NCI-H2171 (cell line): ENCODE measurements at places on chromosomes 2 and 18.

GRCh38 chr2:4979111-4979510, 713.1 kb upstream of the SOX11 start:
- no peak for DNase-seq

GRCh38 chr2:54881759-54882158, 158.3 kb downstream of the EML6 start:
- no peak for DNase-seq

GRCh38 chr2:180291060-180291459, 284.0 kb upstream of the CWC22 start:
- peak; percentile 44 for DNase-seq

- no peak for DNase-seq
These were observed 51.7 kb upstream of the SATB2 start for GRCh38 chr2:199509403-199509802.

GRCh38 chr2:1685957-1686783, 58.1 kb downstream of the PXDN start:
- no peak for DNase-seq

- no peak for DNase-seq
These were observed 168.1 kb downstream of the SRBD1 start for GRCh38 chr2:45443012-45443411.

DNA sequence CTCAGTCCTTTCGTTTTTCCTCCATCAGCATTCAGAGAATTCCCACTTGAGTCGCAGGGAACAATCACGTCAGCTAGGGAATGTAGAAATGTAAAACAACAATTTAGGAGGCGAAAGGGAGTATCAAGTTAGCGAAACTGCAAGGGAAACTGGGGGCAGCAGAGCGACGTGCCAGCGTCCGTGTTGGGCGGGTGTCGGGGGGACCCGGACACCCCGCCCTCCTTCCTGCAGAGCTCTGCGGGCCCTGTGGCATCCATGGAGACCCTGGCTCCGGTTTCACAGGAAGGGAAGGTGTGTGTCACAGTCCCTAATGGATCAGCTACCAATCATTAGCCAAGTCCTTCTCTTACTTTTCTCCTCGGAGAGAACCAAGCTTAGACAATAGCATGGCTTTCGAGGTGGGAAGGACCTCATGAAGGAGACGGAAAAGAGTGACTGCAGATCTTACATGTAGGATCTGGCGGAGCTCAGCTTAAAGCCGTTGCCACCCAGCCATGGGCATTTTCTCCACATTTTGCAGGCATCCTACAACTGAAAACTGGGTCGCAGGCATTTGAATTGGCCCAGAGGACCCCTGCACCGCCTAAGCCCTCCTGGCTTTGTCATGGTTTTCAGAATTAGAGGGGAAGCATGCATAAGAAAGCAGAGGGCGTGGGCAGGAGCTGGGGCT, 33.7 kb downstream of the SOX11 start:
- DNase-seq, result no peak
